Skin of body (tissue), 3 donors: ENCODE measurements at places on chromosomes 1 and 21. TPM values are rescaled to one million over a fixed set of nuclear protein-coding genes. Genes with fewer than 3 reads are reported as not detected.

The SYDE2 gene
- 22.0 TPM for total RNA-seq

The PAPPA2 gene
- total RNA-seq, result 2.8 TPM

The BATF3 gene
- 1.6 TPM for total RNA-seq

The S100A14 gene
- 141 TPM for total RNA-seq

The URB2 gene
- 8.5 TPM for total RNA-seq

The RXFP4 gene
- total RNA-seq, result not detected

The NUDT4B gene
- 3.2 TPM for total RNA-seq

The FCRL1 gene
- 0.39 TPM for total RNA-seq

The TIPRL gene
- 31.9 TPM for total RNA-seq

The AADACL3 gene
- 6.1 TPM for total RNA-seq

The E2F2 gene
- 8.1 TPM for total RNA-seq

The CEP350 gene
- 69.0 TPM for total RNA-seq

The PRDM2 gene
- 36.9 TPM for total RNA-seq

The CASP9 gene
- 5.1 TPM for total RNA-seq

The BMP8A gene
- total RNA-seq, result 1.3 TPM

The CFHR3 gene
- total RNA-seq, result 0.39 TPM

The LCE2B gene
- total RNA-seq, result 5.9 TPM

The SH3D21 gene
- total RNA-seq, result 16.9 TPM

The NBPF10 gene
- total RNA-seq, result 4.1 TPM

The TMOD4 gene
- total RNA-seq, result 8.0 TPM

The UMODL1 gene
- under 0.01 TPM for total RNA-seq

The PER3 gene
- 9.8 TPM for total RNA-seq

The AMPD1 gene
- total RNA-seq, result 8.2 TPM

The HOOK1 gene
- total RNA-seq, result 13.3 TPM

The BNIPL gene
- 37.0 TPM for total RNA-seq

The ATP5PF gene
- 79.6 TPM for total RNA-seq

The KCNC4 gene
- total RNA-seq, result 1.5 TPM

The GJA9 gene
- not detected for total RNA-seq

The DPH2 gene
- 14.2 TPM for total RNA-seq

The AADACL4 gene
- 0.79 TPM for total RNA-seq

The GBP2 gene
- total RNA-seq, result 15.4 TPM

The DNALI1 gene
- total RNA-seq, result 1.1 TPM

The CASQ2 gene
- total RNA-seq, result 67.2 TPM

The LCE3D gene
- 1.9 TPM for total RNA-seq

The ETV3L gene
- total RNA-seq, result not detected

The ZNF683 gene
- not detected for total RNA-seq

The TMEM61 gene
- 0.30 TPM for total RNA-seq

The LMX1A gene
- total RNA-seq, result 1.1 TPM

The RPRD2 gene
- total RNA-seq, result 16.2 TPM

The PTPN22 gene
- 2.6 TPM for total RNA-seq

The ITLN1 gene
- 0.49 TPM for total RNA-seq

The CLCA4 gene
- total RNA-seq, result 1.8 TPM

The APOBEC4 gene
- not detected for total RNA-seq

The DENND2D gene
- total RNA-seq, result 14.1 TPM

The MNDA gene
- 26.3 TPM for total RNA-seq

The LHX4 gene
- total RNA-seq, result 0.10 TPM

The ADAMTS1 gene
- 67.3 TPM for total RNA-seq

The BTF3L4 gene
- total RNA-seq, result 40.2 TPM

The ATAD3A gene
- 11.9 TPM for total RNA-seq

The CTPS1 gene
- total RNA-seq, result 19.9 TPM

The SYTL1 gene
- total RNA-seq, result 22.7 TPM

The NTMT2 gene
- total RNA-seq, result not detected
